ENCODE measurements at places on chromosomes 3 and 15.
A peak's percentile ranks its signal among the peaks of the same experiment; 100 is the strongest.

DNA sequence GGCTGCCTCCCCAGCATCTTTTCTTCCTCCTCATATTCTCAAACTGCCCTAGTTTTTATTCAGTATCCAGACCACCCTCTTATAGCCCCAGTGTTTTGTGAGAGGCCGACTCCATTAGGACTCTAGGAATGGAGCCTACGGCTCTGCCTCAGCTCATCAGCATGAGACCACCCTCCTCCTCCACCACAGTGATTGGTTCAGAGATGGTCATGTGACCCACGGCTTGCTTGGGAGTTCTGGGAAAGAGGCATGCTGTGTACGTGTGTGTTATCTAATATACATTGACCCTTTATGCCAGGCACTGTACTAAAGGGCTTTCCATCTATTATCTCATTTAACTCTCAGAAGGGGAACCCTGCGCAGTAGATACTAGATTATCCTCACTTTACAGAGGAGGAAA is 17.8 kb upstream of the CMTM7 start:
- DNase-seq, result no peak

- no peak for DNase-seq
These were observed 24.5 kb upstream of the TBL1XR1 start for GRCh38 chr3:177221744-177222143.

GRCh38 chr15:56241374-56242105 is 2.1 kb downstream of the RFX7 start:
- no peak for DNase-seq

GRCh38 chr3:59483191-59483590 is 433.4 kb upstream of the CFAP20DC start:
- no peak for DNase-seq

GRCh38 chr3:123586131-123586530 is 1.3 kb upstream of the HACD2 start:
- peak; percentile 16 for DNase-seq

DNA sequence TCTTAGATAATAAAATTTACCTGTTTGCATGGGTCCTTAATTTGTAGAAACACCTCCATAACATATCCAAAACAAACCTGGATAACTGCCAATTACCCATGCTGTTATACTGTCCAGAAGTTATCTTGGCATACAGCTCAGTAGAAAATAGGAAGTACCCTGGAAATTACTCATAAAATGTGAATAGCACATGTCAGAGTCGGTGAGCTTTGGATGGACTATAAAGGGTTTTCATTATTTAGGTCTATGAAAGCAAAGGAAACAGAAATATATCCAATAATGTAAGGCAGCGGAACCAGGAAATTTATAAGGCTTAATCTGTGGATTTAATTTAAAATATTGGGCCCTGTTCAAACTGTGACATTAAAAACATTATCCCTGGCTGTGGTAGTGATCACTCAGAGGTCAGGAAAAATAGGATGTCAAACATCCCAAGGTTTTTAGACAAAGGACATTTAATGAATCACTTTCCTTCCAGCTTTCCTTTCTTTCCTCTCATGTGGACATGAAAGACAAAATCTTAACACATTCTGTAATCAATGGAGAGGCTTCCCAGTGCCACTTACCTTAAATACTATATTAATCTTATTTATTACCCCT is 459.0 kb upstream of the DPH6 start:
- no peak for DNase-seq

- DNase-seq, result no peak
These were observed 162.8 kb downstream of the SMAD6 start for GRCh38 chr15:66864871-66865281.

DNA sequence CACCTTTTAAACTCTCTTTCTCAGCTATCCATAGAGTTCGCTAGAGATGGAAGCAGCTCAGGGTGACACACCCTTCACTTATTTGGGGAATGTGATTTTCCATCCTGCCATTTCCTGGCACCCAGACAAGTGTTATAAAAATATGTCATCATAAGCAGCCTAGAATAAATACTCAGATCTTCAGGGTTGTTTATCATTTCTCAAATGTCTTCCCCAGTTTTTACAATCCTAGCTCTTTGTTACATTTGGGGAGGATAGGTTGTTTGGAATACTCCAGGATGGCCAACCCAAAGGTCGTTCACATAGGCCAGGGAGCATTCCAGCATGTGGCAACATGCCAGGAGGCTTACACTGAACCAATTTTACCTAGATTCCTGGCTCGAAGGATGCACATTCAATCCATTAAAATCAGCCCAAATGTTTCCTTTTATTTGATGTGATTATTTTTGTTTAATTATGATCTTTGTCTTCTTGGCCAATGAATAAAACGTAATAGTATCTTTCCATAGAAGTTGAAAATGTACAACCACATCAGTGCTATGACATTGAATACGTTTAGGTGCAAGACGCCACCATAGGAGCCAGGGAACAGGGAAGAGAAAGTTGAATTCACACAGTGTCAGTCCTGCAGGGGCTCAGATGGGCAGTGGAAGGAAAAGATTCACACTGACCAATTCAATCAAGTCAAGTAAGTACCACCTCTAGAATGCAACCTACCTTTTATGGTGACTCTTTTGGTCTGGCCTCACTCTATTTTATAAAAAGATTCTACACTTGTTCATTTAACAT is 537.7 kb upstream of the MDFIC2 start:
- DNase-seq, result no peak

DNA sequence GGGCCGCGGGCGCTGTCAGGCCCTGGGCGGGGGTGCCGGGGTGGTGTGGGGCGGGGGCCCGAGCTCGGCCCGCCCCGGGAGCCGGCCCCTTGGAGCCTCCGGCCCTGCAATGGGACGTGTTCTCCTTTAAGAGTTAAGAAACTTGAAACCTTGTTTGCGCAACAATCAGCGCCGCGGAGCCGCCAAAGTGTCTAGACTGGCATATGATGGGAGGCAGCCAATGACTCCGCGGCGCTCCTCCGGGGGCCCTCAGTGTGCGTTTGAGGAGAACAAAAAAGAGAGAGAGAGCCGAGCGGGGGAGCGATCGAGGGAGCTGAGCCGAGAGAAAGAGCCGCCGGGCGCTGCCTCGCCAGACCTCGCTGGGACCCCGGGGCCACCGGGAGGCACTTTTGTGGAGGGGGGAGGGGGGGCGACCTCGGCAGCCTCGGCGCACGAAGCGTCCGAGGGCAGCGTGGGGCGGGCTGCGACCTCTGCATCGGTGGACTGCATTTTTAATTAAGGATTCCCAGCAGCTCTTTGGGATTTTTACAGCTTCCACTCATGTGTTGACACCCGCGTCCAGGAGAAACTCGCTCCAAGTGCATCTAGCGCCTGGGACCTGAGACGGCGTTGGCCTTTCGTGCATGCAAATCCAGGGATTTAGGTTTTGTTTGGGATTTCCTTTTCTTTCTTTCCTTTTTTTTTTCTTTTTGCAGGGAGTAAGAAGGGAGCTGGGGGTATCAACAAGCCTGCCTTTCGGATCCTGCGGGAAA is at the start of gene SMAD6:
Gene SMAD6 (plus strand): TSS at position 202 of the 752 bp plus-strand sequence. CDS start 1,023 bp downstream, outside the sequence.
- DNase-seq, result peak; percentile 55

DNA sequence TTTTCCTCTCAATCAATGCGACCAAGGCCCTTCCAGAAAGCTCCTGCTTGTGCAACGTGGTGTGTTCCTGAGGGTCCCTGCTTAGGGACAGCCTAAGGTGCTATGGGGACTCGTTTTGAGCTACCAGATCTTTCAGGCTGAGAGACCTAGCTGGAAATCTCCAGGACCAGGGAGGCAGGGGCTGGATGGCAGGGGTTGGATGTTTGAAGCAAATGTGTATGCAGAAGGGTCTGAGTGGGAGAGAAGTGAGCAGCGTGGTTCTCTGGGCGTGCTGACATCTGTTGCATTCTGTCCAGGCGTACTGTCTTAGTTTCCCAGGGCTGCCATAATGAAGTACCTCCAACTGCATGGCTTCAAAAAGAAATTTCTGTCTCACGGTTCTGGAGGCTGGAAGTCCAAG is 31.7 kb upstream of the SLCO2A1 start:
- no peak for DNase-seq

DNA sequence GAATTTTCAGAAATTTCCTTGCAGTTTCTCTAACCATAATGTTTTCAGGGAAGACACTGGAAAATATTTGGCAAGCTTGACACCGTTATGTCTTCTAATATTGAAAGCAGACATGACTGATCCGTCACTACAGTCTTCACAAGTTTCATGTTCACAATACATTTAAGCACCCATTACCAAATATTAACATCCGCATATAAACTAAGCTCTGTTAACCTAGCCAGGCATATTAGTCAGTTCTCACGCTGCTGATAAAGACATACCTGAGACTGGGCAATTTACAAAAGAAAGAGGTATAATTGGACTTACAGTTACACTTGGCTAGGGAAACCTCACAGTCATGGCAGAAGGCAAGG is 162.7 kb upstream of the LYSMD4 start:
- no peak for DNase-seq

DNA sequence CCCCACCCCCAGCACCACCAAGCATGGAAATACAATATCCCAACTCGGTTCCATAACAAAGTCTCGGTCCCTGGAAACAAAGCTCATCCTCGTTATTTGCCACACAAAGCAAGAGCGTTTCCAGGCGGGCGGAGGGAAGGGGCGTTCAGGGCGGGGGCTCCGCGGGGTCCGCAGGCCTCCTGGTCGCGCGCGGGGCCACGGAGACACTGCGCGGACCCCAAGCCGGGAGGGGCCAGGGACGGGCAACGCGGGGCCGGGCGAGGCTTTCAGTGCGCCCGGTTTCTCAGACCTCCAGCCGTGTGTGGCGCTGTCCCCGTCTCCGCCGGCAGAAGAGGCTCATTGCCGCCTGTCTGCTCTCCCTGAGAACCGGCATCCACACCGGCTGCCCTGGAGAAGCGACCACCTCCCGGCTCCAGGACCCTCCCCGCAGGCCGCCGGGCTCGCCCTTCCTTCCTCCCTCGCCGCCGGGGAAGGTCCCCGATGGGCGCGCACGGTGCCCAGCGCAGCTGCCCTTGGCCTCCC is 329.0 kb downstream of the OCA2 start:
- DNase-seq, result no peak

GRCh38 chr3:55823001-55823400 is 335.9 kb upstream of the WNT5A start:
- no peak for DNase-seq

DNA sequence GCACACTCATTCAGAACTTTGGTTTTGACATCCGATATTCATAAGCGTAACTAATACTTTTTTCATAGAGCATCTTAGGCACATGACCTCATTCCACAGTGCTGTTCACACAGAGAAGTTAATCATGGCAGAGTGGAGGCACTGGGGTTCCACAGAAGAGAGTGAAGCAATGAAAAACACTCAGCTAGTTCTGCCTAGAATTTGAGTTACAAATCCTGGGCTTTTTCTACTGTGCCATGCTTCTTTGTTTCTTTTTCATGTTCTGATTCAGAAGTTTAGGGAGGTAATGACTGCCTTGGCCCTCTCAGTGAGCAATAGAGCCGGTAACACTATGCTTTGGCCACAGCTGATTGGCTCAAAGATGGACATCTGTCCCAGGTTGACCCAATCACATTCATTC is 176.1 kb upstream of the MITF start:
- DNase-seq, result no peak

DNA sequence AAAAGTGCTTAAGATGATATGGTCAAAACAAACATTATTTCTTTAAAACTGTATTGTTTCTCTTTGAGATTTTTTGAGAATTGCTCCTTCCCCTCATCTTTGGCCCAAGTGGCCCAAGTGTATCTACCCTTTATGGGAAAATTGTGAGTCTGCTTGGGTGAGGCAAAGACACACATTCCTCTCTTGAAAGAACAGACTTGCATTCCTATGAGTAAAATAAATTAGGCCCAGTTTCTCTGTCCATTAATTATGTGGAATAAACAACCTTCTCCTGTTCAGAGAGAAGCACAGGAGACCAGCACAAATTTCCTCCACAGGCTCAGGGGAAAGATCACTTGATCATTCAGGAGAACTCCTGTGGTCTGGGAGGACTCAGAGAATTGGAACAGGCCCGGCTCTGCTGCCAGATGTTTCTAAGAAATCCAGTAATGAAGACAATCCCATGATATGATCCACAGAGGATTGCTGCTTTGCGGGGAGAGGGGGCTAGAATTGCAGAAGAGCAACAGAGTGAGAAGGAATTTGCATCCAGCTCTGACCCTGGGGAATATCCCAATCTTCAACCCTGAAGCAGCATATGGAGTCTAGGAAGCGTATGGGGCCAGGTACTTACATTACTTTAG is 53.8 kb upstream of the BOC start:
- no peak for DNase-seq

- DNase-seq, result peak; percentile 24
These were observed 66.1 kb downstream of the SLC30A4 start for GRCh38 chr15:45456212-45457106.
